ENCODE measurements at places on chromosomes 4 and X.

DNA sequence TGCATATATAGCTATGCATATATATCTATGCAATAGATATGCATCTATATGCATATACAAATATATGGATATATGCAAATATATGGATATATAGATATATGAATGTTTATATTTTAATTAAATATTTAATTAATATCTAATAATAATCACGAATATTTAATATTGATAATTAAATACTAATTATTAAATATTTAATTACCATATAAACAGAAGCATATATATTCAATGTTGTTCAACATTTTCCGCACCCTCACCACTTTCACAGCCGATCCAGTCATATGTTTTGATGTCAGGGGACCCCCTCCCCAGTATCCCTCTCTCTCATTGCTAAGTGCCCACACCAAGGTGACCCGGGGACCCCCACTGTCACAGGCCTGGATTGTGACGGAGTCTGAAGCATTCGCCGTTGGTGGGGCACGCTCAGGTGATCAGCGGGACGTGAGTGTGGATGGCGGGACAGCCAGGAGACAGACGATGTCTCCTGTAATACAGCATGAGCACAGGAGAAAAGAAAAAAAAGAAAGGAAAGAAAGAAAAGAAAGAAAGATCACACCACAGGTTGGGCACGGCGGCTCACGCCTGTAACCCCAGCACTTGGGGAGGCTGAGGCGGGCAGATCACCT is 199.7 kb downstream of the CRLF2 start:
- DNase-seq, result no peak

- peak; percentile 13 for DNase-seq
Observed at GRCh38 chrX:72216973-72217372, 21.9 kb downstream of the ERCC6L start.

GRCh38 chr4:7075962-7076695 is 8.3 kb upstream of the GRPEL1 start:
- no peak for DNase-seq

DNA sequence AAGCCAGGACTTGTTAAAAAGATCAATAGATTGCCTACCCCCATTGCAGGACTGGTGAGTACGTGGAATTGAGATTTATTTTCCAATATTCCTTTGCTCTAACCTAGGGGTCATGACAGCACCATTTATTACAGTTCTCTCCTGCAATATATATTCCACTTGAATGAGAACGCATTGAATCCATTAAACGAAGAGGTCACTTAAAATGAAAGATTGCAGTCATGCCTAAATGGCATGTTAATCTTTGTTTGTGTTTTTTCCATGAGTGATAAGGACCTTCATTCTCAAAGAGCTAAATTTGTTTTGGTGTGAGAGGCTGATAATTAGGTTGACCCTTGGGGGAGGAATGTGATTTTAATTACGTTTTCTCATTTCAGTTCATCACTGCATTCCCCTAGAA is 13.5 kb upstream of the LIMCH1 start:
- DNase-seq, result no peak

DNA sequence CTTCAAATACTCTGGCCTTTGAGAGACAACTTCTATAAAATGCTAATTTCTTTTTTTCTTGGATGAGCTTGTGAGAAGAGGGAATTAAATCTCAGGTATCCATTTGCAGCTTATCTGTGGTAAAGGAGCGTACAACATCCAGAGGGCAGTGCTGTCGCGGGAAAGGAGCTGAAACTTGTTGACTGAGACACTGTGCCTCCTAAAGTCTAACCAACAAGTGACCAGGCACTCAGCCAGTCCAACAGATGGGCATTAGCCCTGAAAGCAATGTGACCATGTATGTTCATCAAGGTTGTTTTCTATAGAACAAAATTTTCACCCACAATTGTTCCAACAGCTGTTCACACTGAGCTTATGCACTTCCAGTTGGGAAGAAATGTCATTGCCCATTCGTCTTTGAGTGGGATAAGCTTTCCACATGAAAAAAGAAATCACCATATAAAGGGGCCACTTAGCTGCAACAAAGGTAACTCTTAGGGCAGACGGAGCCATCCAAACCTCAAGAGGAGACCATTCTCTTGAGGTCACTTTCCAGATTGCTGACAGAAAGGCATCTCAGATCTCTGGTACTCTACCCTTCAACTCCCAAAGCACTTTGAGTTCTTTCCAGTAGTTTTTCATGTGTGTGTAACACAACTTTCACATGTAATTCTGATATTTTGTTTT is 244.8 kb upstream of the NEIL3 start:
- no peak for DNase-seq

- DNase-seq, result no peak
Observed at GRCh38 chrX:96464880-96465558, 219.6 kb upstream of the DIAPH2 start.

- no peak for DNase-seq
Observed at GRCh38 chr4:100633269-100633668, 115.4 kb upstream of the EMCN start.

DNA sequence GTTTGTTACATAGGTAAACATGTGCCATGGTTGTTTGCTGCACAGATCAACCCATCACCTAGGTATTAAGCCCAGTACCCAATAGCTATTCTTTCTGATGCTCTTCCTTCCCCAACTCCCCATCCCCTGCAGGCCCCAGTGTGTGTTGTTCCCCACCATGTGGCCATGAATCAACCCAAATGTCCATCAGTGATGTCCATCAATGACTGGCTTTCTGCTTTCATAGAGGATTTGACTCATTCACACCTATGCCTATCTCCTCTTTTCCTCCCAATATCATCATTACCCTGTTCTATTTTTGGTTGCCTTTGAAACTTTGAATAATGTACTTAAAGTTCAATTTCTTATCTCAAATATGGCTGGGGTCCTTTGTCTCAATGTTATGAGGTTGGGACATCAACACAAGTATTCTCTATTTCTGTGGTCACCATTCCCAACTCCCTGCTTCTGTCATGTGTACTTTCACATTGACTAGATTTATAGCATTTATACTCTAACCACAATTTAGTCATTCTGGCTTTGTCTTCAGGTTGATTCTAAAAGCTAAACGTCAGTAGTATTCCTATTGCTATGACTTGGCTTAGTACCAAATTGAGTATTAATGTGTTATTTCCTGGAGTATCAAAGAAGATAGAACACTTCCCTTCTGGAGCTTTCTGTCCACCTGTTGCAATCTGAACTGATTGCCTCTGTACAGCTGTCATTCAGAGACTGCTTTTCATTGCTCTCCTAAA is 107.2 kb downstream of the TAB3 start:
- DNase-seq, result no peak

DNA sequence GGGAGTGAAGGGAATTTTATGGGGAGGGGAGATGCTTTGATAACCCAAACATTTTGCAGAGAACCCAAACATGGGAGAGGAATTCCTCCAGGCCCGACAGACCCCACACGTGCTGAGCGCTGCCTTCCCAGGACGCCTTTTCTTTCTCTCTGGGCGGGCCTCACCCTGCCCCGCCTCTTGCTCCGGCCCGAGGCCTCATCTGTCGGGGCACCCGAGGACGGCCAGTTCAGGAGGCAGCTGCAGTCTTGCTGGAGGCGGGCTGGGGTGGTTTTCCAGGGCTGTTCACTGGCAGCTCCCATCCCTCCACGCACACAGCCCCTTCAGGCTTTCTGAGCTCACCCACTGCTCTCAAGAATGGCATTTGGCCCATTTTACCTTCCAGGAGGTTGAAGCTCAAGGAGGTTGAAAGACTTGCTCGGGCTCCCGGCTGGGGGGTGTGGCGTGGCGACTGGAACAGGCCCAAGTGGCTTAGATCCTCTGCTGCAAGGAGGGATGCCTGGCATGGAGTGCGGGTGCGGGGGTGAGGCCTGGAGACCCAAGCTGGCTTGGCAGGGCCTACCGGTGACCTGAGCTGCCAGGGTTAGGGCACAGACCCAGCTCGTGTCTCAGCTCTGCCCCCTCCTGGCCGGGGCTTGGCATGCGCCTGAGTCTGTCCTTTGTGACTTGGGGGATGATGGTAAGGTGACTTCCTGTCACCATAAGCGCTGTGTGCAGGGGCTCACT is 99.2 kb downstream of the PSAPL1 start:
- DNase-seq, result peak; percentile 44

GRCh38 chrX:105618393-105619101 is 203.8 kb upstream of the NRK start:
- no peak for DNase-seq

GRCh38 chr4:89491761-89492160 is 184.2 kb upstream of the GPRIN3 start:
- DNase-seq, result no peak

- DNase-seq, result no peak
Observed at GRCh38 chr4:176274441-176274840, 5.4 kb upstream of the ASB5 start.
